GM12865 (cell line): ENCODE measurements at places on chromosomes 6 and 20.

DNA sequence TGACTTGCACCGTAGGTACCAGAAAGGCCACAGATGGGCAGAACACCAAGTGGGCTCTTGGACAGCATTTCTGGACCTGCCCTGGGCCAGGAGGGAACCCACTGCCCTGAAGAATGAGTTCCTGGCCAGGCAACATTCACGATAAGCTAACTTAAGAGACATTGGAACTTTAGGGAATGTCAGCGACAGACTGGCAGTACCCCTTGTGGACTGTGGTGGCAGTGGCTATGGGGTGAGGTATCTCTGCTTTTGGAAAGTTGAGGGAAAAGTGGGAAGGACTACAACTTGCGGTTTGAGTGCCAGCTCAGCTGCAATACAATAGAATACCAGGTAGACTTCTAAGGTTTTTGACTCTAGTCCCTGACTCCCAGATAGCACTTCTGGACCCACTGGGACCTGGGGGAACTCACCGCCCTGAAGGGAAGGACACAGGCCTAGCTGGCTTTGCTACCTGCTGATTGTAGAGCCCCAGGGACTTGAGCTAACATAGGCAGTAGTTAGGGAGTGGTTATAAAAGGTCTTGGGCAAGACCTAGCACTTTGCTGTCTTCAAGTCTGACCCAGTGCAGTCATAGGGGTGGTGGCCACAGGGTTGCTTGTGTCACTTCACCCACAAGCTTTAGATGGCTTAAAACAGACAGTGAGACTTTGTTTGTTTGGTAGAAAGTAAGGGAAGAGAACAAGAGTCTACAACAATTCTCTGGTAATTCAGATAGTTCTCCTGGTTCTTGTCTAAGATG lies 617.6 kb downstream of the COL12A1 start:
- DNase-seq, result no peak

DNA sequence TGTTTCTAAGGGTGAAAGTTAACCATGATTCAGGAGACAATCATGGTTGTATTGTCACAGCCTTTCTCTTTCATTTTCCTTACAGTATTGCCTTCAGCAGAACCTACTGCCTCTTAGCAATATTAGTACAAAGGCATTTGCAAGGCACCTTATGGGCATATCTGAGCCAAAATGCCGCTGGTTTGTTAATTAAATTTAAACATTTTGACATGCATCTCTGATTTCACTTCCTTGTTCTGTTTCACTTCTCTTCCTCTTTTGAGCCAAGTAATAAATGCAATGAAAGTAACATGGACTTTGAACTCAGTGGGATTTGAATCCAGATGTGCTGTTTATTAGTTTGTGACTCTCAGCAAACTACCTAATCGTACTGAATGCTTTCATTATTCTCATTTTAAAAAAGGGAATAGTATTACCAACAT lies 467.4 kb upstream of the CITED2 start:
- peak; percentile 47 for DNase-seq

DNA sequence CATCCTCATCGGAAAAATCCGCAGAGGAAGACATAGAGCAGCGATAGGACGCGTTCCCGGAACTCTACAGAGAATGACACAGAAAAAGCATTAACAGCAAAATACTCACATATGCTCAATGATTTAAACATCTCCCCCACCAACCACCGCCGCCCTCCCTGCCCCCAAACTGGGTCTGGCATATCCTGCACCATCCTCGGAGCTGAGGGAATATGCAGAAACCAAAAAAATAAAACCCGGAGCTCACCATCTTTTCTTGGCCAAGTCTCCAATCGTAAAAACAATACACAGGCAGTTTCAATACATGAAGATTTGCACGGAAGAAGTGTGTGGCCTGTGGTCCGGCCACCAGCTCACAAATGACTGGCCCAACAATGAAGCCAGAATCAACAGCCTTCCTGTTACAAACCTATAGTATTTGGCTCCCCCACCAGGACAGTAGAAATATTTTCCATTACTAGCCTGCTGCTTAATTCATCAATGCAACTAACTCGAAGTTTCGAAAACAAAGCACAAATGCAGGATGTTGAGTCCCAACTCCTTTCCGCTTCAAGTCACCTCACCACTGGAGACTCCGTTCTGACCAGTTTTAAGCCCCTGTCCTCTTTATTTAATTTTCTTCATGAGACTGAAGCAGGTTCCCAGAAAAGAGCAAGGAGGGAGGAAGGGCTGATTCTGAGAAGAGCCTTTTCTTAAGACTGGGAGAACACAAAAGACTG lies 103.2 kb upstream of the BEND6 start:
- peak; percentile 96 for DNase-seq

GRCh38 chr20:4926531-4927156 lies 74.7 kb downstream of the SLC23A2 start:
- DNase-seq, result no peak

- DNase-seq, result no peak
Measured at GRCh38 chr6:64037427-64037826, 401.8 kb downstream of the PHF3 start.

- DNase-seq, result no peak
Measured at GRCh38 chr20:16474363-16474762, 98.9 kb downstream of the KIF16B start.

- no peak for DNase-seq
Measured at GRCh38 chr6:169921853-169922824, 170.7 kb downstream of the ERMARD start.

GRCh38 chr6:26640806-26641205 lies 18.7 kb downstream of the ZNF322 start:
- no peak for DNase-seq

GRCh38 chr6:35049900-35050756 lies 91.0 kb downstream of the TCP11 start:
- no peak for DNase-seq

GRCh38 chr6:52552278-52552643 lies 24.6 kb downstream of the TRAM2 start:
- DNase-seq, result peak; percentile 81

DNA sequence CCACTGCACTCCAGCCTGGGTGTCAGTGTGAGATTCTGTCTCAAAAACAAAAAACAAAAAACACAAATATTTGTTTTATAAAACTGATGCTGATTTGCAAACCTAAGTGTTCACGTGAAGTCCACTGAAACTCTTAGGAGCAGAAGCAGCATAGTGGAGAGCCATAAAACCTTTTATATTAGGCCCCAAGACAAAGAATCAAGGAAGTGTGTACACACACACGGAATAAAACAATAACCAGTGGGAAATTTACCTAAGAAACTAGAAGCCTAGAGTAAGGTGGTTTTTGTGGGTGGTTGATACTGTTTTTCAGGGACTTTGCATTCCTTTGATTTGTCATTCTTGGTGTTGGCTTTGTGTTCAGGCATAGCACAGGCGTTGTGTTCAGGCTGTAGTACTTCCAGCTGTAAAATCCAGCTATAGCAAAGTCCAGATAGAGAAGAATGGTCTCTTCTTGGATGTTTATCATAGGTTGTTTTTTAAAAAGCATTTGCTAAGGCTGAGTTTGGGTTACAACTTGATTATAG lies 61.3 kb downstream of the ATRN start:
- no peak for DNase-seq

- DNase-seq, result peak; percentile 34
Measured at GRCh38 chr6:94751641-94752329, 825.5 kb upstream of the MANEA start.

GRCh38 chr6:53306819-53307347 lies 41.9 kb downstream of the ELOVL5 start:
- DNase-seq, result peak; percentile 70

DNA sequence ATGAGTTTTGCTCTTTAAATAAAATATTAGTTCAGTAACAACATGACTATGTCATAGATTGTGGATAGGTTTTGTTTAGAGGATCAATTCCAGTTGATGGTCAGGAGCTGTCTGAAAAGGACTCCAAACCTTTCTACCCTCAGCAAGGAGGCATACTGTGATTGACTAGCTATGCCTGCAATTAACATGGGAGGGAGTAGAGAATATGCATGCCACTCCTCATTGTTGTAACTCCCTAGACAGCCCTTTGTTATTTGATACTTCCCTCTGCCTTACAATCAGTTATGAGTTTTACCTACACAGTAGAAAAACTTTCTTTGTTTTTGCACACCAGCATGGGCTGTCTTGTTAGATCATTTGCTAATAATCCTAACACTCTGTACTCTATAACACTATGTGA lies 1418.5 kb downstream of the KHDRBS2 start:
- DNase-seq, result no peak

DNA sequence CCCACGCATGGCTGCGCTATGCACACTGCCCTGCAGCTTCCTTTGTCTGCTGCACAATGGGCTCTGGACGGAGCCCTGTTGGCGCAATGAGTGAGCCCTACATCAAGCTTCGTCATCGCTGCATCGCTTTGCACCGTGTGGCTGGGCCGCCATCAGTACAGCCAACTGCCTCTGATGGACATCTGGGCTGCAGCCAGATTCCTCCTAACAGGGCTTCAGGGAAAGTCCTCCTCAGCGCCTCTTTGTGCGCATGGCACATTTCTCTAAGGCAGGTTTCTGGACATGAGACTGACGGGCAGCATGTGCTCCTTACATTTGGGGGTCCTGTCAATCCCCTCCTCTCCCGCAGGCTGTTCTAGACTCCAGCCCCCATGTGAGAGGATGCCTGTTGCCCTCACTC lies 29.7 kb upstream of the ANGPT4 start:
- DNase-seq, result no peak

- DNase-seq, result no peak
Measured at GRCh38 chr6:45105170-45105820, 222.8 kb upstream of the RUNX2 start.

GRCh38 chr6:111941686-111942330 lies 68.6 kb upstream of the FYN start:
- DNase-seq, result no peak
